ENCODE measurements at places on chromosomes 6 and 20.
A peak's percentile ranks its signal among the peaks of the same experiment; 100 is the strongest.

DNA sequence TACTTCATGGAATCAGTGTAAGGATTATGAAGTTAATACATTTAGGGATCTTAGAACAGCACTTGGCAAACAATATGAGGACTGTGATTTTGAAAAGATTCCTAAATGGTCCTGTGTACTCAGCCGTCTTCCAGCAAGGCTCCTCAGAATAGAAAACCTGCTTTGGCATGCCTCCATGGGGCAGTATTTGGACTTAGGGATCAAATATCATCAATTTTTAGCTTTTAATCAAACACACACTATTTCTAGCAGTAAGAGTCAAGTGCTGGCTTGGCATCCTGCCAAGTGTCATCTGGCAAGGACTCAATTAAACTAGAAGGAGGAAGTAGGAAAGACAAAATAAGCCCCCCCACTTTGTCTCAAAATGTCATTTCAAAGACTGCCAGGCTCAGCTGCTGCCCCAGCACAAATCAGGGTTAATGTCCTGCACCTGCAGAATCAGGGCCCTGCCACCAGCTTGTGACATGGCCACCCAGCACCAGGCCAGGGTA is 40.8 kb downstream of the IYD start:
- DNase-seq = peak; percentile 49

DNA sequence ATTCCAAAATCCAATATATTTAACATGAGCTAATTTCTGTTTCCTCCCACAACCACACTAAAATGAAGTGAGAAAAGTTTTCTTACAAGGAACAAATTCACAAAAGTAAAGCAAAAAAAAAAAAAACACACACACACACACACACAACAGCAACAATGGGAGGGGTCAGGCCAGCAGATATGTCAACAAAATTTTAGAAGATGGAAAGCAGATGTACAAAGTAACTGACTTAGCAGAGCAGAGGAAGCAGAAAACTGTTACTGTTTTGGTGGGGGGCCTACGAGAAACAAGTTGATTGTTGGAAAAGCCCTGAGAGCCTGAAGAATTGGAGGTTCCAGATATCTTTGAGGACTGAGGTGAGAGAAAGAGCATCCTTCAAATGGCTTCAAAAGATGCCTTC is 11.7 kb downstream of the EPB41L2 start:
- DNase-seq = no peak

GRCh38 chr6:31352683-31353383 is 4.1 kb downstream of the HLA-B start:
- DNase-seq = no peak

- no peak for DNase-seq
Observed at GRCh38 chr20:1909097-1909496, 13.9 kb downstream of the SIRPA start.

GRCh38 chr6:195861-196360 is 96.4 kb upstream of the DUSP22 start:
- peak; percentile 45 for DNase-seq

DNA sequence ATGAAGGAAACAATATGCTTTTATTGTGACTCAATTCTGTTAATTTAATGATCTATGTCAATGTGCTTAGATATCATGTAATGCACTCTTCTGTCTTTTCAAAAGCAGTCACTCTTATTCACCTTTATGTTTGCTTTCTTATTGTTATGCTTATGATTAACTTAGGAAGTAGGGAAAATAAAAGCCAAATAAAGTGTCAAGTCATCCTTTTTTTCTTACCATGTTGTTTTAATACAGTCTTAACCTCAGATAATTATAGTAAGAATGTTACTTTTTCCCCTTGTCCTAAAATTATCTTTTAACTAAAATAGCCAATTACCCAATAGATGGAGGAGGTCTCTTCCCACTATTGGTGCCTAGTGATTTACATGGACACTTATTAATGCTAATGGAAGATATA is 72.6 kb downstream of the TFAP2B start:
- DNase-seq = no peak

GRCh38 chr20:58139849-58140786 is 88.3 kb downstream of the ANKRD60 start:
- DNase-seq = no peak

DNA sequence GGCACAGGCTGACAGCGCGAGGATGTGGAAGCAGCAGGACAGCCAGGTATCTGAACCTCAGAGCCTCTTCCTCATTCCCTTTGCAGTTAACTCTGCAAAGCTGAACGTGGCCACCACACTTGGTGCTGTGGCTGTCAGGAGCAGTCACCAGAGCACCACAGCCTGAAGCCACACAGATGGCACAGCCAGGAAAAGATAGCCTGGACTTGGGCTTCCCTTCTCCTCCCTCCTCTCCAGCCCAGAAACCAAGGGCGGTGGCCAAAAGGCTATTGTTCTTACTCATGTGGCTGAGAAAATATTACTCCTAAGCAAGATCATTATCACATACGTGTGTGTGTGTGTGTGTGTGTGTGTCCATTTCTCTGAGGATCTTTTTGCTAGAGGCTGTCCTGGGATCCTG is 39.8 kb downstream of the CD164 start:
- DNase-seq = no peak

- DNase-seq = no peak
Observed at GRCh38 chr6:18564775-18565174, 177.6 kb downstream of the RNF144B start.

All from left ventricle myocardium superior (tissue), 1 donor.